ENCODE measurements at places on chromosomes 13 and 19.
A peak's percentile ranks its signal among the peaks of the same experiment; 100 is the strongest.

DNA sequence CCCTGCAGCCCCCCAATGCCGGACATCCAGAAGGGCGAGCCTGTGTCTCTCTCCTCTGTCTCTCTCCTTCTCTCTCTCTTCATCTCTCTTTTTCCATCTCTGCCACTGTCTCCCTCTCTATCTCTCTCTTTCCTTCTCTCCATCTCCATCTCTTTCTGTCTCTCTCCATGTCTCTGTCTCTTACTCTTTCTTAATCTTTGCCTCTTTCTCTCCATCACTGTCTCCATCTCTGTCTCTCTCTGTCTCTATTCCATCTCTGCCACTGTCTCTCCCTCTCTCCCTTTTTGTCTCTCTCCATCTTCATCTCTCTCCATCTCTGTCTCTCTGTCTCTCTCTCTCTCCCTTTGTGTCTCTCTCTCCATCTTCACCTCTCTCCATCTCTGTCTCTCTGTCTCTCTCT, 25.7 kb upstream of the TCF3 start:
- DNase-seq, result no peak

- DNase-seq, result peak; percentile 66
These were observed 9.8 kb upstream of the GNA15 start for GRCh38 chr19:3125900-3126524.

- DNase-seq, result no peak
These were observed 224.4 kb downstream of the OXGR1 start for GRCh38 chr13:96769874-96770273.

GRCh38 chr19:16232568-16232967, 34.9 kb downstream of the AP1M1 start:
- DNase-seq, result no peak

DNA sequence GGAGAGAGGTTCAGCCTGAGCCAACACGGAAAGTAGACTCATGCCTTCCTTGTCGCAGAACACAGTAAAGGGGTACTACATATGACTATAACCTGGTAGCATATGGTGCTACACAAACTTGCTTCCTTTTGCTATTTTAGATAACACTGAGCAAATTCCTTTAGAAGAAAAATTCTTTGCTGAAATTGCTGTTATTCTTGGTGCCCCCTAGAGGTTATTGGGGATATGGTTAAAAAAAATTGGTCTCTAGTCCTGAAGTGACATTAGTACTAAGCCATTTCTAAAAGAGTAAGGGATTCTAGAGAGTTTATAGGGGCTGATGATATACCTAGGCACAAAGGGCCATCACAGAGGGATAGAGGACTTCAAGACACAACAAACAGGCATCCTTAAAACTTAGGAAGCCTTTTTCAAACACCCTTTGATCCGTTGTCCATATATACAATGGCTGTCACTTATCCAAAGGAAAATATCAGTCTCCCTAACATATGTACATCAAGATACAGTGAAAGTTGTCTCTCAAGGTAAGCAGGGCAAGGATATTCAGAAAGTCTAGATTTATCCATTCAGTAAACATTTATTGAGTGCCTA, 13.9 kb upstream of the HS6ST3 start:
- no peak for DNase-seq

DNA sequence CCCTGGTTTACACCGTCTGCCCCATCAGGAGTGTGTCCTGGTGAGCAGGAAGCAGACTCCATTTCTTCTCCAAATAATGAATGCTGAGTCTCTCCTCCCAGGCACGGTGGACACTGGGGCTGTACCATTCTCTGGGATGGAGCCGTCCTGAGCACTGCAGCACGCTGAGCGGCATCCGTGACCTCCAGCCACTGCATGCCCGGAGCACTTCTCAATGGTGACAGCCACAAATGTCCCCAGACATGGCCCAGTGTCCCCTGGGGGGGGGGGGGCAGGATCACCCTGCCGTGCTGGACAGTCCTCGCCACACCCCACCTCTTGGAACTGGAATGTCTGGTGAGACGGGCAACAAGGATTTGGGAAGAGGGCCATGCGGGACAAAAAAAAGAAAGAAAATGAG, 37.4 kb downstream of the GNG7 start:
- no peak for DNase-seq

Data from CD4-positive, alpha-beta T cell treated with Interleukin-6 at 100 ng/mL for 8 hours (primary cell).